ENCODE measurements at places on chromosomes 2 and 18.

DNA sequence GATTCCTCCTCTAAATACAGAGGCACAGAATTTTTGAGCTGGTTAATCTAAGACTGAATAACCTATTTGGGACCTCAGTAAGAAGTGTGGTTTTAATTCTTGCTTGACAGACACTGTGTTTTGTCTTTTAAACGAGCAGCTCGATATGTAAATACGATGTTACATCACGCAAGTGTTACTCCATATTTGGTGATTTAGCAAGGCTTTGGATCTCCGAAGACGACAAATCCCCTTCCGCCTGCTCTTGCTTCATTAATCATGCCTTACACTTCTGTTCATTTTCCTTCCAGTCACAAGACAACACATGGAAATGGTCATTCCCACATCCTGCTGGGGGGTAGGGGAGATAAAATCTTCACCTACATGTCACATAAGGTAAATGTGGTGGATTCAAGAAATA, 9.4 kb downstream of the BCL11A start:
- DNase-seq, result no peak

GRCh38 chr18:6714010-6714409, 15.5 kb upstream of the ARHGAP28 start:
- no peak for DNase-seq

DNA sequence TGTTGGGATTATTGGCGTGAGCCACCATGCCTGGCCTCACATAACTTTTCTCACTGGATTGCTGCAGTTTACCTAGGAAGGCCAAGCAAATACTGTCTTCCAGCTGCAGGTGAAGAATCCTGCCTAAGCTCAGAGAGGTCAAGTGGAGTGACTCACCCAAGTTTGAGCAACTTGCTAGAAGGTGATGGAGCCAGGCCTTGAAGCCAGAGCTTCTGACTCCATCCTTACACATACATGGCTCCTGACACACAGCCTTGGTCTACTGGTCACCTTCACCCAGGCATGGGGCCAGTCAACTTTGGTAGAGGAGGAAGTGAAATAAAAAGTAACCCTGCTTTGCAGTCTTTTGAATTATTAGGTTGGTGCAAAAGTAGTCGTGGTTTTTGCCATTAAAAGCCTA, 93.5 kb downstream of the VWA3B start:
- no peak for DNase-seq

- DNase-seq, result no peak
These were observed 364.1 kb downstream of the SS18 start for GRCh38 chr18:25726298-25726697.

DNA sequence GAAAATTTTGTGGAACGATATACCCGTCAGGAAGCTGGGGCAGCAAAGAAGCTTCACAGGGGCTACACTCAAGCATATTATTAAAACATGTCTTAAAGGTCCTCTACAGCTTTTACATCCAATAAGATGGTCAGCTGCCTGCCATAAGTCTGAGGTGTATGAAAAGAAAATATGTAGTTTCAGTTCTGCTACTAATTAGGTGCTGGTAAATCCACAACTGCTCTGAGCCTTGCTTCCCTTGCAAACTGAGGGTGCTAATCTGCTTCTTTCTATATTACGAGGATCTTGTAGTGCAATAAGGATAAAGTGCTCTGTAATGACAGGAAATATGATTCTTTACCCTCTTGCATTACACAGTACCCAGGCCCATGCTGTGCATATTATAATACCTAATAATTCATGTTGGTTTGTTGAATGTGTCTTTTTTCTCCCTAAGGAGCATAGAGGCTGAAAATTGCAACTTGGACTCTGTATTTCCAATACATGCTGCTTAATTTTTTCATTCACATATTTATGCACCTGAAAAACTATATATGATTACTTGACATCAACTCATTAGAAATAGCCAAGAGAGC, 14.5 kb upstream of the SLC8A1 start:
- peak; percentile 25 for DNase-seq

DNA sequence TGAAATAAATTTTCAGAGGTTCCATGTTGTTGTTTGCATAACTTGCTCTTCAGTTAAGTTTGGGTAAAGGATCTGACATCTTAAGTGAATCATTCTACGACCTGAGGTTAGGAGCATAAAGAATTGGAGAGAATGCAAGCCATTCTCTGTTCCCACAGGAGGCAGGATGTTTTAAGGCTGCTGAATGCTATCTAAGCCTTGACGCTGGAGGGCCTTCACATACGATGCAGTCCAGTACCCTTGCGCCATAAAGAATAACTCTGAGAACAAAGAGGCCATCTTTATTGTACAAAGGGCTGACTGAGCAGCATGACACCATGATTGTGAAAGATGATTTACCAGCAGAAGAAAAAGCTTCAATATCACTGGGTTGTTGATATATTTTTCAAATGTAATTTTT, 198.4 kb downstream of the NYAP2 start:
- DNase-seq, result no peak

DNA sequence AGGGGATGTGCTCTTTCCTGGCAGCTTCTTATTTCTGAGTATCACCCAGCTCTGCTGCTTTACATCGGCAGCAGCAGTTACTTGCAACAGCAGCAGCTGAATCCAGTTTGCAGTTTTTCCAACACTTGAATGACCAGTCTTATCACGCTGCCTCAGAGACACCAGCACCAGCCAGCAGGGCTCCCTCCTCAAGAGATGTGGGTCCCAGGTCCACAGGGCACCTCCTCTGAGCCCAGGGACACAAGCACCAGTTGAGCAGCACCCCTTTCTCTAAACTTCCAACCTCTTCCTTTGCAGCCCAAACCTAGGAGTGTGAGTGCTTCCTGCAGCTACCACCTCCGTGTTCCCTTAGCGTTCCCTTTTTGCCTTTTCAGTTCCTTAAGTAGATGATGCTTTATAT, 50.4 kb upstream of the YPEL5 start:
- DNase-seq, result peak; percentile 3

DNA sequence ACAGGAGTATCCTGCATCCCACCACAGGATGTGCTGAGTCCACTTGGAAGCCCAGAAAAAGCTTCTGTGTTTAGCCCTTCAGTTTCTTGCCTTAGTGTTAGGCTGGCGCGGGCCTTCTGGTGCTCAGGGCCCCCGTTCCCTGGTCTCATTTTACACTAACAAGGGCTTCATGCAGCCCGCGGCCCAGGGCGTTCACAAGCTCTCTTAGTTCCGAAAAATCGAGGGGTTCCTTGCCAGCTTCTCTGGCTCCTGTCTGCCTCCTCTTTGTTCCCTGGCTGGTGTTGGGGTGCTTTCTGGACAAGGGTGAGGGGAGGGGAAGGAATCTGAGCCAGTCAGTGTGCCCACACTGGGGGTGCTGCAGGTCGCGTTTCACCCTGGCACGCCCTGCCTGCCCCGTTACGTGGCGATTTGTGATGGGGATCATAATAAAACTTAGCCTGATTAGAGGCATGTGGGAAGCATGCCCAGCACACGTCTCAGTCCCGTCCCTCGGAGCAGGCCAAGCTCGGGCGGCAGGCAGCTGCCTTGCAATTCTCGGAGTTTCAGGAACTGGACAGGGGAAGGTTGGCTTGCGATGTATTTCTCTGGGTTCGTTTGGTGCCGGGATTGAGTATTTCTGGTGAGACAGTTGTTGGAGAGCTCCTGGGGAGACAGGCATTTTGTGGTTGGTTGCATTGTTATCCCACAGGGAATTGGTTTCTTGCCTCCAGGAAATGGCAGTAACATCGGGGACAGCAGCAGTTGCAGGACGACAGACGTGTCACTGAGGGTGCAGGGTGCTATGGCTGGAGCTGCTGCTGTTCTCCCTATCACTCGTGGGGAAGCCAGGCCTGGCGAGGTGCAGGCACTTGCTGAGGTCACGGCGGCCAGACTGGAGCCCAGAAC, 22.9 kb downstream of the SH3BP4 start:
- no peak for DNase-seq

DNA sequence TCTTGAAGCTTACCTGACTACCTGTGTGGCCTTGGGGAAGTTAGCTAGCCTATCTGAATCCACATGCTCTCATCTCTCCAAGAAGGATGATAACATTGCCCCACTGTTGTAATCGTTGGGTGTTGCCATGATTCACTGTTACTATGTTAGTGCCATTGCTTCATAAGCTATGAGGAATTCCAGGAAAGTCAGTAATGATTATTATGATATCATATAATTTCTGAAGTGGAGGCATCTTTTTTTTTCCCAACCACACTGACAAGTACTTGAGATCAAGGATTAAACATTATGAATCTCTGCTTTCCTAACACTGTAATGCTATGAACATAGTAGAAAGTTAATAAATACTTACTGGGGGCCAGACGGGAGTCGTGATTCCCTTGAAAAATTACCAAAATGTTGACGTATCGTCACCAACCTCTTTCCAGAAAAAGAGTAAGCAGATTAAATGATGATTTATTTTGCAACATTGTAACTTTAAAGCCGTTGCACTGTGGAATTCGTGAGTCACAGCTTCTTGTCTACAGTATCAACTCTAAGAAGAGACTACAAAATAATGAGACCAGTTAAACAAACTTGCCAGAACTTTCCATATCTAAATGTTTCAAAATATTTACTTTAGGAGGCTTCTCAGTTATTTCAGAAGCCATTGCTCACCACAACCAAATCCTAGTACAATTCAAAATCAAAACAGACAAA, 459.9 kb downstream of the PIK3C3 start:
- DNase-seq, result no peak

DNA sequence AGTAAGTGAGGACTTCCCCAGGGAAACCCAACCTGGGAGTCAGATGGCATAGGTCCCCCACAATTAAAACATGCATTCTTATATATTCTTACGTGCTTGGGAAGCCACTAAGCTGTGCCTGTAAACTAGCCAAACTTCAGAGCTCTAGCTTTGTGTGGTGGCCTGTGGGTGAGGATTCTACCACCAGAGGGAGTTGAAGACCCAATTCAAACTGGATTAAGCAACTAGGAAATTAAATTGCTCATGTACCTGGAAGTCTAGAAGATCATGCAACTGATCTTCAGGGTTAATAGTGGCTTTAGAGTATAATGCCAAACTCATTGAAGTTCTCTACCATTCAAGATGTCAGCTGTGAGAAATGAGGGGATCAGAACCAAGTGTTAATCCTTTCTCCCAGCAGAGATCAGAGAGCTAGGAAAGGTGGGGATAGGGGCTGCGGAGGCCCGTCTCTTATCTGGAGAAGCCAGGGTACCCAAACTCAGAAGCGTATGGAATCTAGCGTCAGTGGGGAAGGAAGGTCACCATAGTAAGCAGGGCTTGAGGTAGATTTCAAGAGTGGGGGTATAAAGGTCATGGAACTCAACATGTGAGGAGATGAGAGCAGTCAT, 53.2 kb upstream of the CCDC85A start:
- DNase-seq, result no peak

DNA sequence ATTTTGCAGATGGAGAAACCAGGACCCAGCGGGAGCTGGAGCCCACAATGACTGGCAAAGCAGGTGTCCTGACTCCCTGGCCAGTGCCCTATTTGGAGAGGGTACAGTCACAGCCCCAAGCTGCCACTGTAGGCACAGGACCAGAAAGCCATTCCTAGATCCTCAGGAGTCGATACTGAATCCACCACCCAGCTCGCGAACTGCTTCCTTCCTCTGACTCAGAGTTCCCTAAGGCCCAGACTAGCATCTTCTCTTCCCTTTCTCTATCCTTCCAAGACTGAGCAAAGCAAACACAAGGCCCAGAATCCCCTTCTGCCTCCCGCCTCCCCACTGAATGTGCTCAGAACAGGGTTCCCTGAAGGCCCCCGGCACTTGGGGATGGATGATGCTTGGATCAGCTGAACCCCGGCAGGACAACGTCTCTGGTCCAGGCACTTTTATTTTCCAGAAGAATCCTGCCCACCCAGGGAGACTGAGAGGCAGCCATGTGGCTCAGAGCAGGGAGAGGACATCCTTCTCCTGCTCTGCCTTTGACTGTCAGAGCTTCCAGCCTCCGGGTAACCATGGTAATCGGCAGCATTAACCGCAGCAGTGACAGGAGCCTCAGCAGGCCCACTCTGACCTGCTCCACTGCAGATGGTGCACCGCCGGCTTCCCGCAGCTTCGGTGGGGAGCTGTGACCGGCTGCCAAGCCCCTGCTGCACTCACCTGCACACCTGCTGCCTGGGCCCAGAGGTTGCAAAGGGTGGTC, 34.8 kb upstream of the KLHL29 start:
- DNase-seq, result peak; percentile 11

DNA sequence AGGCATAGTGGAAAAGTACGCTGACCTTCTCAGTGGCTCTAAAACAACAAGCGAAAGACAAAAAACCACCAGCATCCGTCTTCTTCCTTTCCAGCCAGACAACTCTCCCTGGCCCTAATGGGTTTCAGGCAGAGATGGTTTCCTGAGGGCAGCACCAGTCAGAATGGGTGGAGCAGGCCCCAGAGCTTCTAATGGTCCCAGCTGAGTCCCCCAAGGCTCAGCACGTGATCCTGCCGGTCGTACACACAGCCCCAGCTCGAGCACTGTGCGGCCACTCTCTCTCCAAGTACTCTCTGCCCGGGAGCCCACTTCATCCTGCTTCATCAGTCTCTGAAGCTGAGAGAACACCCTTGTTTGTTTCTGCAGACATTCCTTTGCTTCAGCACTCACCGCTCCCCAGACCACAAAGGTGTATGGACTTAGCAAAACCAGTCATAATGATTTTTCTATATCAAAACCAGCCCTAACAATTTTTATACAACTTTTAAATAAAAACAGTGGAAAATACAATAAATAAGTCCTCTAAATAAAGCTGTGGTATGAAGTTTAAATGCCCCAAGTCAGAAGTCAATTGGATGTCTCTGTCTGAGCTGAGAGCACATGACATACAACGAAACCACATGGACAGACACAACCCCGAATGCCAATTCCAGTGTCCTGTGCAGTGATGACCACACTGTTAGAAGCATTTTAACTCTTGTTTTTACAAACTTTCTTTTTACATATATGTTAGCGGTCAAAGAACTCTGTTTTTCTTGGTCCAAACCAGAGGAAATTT, 63.9 kb downstream of the PARD6G start:
- no peak for DNase-seq

DNA sequence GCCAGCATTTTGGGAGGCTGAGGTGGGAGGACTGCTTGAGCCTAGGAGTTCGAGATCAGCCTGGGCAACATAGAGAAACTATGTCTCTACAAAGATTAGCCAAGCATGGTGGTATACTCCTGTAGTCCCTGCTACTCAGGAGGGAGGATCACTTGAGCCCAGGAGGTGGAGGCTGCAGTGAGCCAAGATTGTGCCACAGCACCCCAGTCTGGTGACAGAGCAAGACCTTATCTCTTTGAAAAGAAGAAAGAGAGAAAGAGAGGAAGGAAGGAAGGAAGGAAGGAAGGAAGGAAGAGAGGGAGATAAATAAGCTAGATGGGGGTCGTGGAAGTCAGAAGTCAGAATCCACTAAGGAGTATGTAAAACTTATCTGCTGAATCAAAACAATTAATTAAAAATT, 16.2 kb downstream of the GPR75 start:
- no peak for DNase-seq

All from NCI-H2227 treated with DMSO at 0.1 percent for 48 hours (cell line).